Natural killer cell treated with Interleukin-12 subunit alpha and Interleukin-12 subunit beta and Interleukin-15 and Interleukin-18, amount 100 ng/mL, for 72 hours (primary cell): ENCODE measurements at places on chromosomes 7 and 10. TPM values are rescaled to one million over a fixed set of nuclear protein-coding genes. Genes with fewer than 3 reads are reported as not detected.

HOXA9 gene
- not detected for total RNA-seq

ATG9B gene
- 2.5 TPM for total RNA-seq

DEPP1 gene
- total RNA-seq: 0.31 TPM

- H3K4me1 ChIP-seq: peaks cover 62% of the 10 kb centered on the region
- peak overlapping the region; percentile 85 for H3K4me3 ChIP-seq
- no peaks in the 10 kb centered on the region for H3K27me3 ChIP-seq
- DNase-seq: peak; percentile 87
- peak overlapping the region; percentile 99 for H3K27ac ChIP-seq
Observed at GRCh38 chr10:95832216-95833041, 75.3 kb upstream of the CC2D2B start.
